ENCODE measurements at places on chromosomes 1 and 21. TPM values are rescaled to one million over a fixed set of nuclear protein-coding genes. Genes with fewer than 3 reads are reported as not detected.
A peak's percentile ranks its signal among the peaks of the same experiment; 100 is the strongest.

CELA3B gene
- 1.0 TPM for total RNA-seq

DNA sequence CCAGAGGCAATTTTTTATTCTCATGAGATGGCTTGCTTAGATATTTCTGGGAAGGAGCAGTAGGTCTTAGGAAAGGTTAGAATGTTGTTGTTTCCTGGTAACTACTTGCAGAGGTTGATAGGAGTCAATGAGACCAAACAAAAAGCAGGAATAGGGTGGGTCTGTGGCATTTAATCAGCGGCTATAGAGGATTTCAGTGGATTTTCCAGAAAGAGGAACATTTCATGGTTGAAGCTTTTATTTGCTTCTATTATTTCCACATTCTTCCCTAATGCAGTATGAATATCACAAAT is 111.3 kb upstream of the PALMD start:
- no peaks in the 10 kb centered on the region for H3K4me1 ChIP-seq
- DNase-seq = no peak
- H3K27me3 ChIP-seq = no peaks in the 10 kb centered on the region
- no peak overlapping the region for H3K4me3 ChIP-seq
- H3K27ac ChIP-seq = no peak overlapping the region

DNA sequence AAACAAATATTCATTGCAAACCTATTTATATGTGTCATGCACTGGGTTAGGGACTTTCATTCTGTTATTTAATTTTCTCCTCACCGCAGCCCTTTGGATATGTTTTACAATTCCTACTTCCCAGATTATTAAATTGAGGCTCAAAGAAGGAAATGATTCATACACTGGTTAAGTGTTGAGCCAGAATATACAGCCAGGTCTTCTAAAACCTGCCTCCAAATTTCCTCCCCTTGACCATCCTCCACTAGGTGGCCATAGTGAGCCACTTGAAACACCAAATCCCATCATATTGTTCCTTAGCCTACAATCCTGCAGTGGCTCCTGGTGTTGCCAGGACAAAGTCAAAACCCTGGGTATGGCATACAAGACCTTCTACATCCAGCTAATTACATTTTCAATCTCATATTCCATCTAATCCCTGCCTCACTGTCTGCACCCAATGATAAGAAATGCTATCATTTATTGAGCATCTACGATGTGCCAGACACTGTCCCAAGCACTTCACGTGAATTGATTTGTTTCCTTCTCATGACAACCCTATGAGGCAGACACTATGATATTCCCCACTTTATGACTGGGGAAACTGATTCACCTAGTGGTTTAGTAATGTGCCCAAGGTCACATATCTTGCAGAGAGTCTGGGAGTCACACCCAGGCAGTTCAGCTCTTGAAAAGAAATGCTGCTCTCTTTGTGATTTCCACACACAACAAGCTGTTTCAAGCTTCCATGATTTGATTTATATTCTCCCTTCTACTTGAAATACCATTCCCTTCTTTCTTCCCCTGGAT is 23.6 kb upstream of the KIRREL1 start:
- no peak overlapping the region for H3K27ac ChIP-seq
- no peak overlapping the region for H3K4me3 ChIP-seq
- no peaks in the 10 kb centered on the region for H3K36me3 ChIP-seq
- H3K27me3 ChIP-seq = no peaks in the 10 kb centered on the region

GRCh38 chr1:96425382-96426129 is 296.0 kb upstream of the PTBP2 start:
- H3K27ac ChIP-seq = no peak overlapping the region
- DNase-seq = no peak
- H3K4me1 ChIP-seq = no peaks in the 10 kb centered on the region
- H3K4me3 ChIP-seq = no peak overlapping the region
- H3K36me3 ChIP-seq = no peaks in the 10 kb centered on the region
- H3K27me3 ChIP-seq = no peaks in the 10 kb centered on the region

GCSAML gene
- 0.06 TPM for total RNA-seq

- H3K27ac ChIP-seq = no peak overlapping the region
- no peak overlapping the region for H3K4me3 ChIP-seq
- no peaks in the 10 kb centered on the region for H3K36me3 ChIP-seq
- H3K4me1 ChIP-seq = no peaks in the 10 kb centered on the region
- no peak for DNase-seq
These were observed 45.7 kb upstream of the PROX1 start for GRCh38 chr1:213942061-213942460.

GRCh38 chr1:184507604-184508280 is 120.9 kb downstream of the C1orf21 start:
- no peak for DNase-seq
- H3K27ac ChIP-seq = no peak overlapping the region
- H3K36me3 ChIP-seq = no peaks in the 10 kb centered on the region
- H3K4me1 ChIP-seq = peaks cover 3% of the 10 kb centered on the region

DNA sequence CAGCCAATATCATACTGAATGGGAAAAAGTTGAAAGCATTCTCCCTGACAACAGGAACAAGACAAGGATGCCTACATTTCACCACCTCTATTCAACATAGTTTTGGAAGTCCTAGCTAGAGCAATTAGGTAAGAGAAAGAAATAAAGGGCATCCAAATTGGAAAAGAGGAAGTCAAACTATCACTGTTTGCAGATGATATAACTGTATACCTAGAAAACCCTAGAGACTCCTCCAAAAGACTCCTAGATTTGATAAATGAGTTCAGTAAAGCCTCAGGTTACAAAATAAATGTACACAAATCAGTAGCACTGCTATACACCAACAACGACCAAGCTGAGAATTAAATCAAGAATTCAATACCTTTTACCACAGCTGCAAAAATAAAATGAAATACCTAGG is 171.3 kb upstream of the HP1BP3 start:
- no peak overlapping the region for H3K27ac ChIP-seq
- H3K4me1 ChIP-seq = no peaks in the 10 kb centered on the region
- no peak overlapping the region for H3K4me3 ChIP-seq

DNA sequence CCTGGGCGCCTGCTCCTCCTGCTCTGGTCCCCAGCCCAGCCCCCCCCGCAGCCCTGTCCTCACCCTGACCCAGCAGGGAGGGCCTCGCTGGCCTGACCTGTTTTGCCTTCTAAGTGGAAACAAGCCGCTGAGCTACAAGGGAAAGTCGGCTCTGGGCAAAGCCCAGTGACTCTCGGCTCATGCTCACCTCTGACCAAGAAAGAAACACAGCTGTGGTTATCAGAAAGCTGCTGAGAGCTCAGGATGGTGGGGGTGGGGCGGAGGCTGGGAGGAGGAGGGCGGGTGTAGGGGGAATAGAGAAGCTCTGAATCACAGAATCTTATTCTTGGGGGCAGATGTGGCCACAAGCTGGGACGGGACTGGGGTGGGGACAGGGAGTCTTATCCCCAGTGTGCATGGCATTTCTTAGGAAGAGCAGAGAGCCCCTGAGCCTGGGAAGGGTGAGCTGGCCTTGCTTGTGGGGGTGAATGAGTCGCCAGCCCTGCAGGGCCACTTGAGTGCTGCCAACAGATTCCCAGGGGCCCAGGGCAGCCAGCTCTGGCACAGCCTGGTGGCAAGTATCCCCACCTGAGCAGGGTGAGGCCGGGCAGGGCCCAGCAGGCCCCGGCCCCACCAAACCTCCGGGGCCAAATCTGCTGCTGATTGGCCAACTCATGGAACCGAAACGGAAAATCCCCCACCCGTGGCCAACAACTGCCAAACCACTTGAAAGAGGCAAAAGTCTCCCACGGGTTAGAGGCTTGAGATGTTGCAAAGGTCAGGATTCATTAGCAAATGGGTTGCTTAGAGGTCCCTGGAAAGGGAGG is 120.6 kb downstream of the SPSB1 start:
- no peak overlapping the region for H3K4me3 ChIP-seq
- peaks cover 5% of the 10 kb centered on the region for H3K4me1 ChIP-seq
- peak; percentile 87 for DNase-seq
- no peaks in the 10 kb centered on the region for H3K36me3 ChIP-seq
- no peaks in the 10 kb centered on the region for H3K27me3 ChIP-seq

GRCh38 chr1:1021010-1021919 is 1.3 kb downstream of the AGRN start:
- no peaks in the 10 kb centered on the region for H3K27me3 ChIP-seq
- H3K27ac ChIP-seq = no peak overlapping the region
- no peak overlapping the region for H3K4me3 ChIP-seq
- no peak for DNase-seq

DNA sequence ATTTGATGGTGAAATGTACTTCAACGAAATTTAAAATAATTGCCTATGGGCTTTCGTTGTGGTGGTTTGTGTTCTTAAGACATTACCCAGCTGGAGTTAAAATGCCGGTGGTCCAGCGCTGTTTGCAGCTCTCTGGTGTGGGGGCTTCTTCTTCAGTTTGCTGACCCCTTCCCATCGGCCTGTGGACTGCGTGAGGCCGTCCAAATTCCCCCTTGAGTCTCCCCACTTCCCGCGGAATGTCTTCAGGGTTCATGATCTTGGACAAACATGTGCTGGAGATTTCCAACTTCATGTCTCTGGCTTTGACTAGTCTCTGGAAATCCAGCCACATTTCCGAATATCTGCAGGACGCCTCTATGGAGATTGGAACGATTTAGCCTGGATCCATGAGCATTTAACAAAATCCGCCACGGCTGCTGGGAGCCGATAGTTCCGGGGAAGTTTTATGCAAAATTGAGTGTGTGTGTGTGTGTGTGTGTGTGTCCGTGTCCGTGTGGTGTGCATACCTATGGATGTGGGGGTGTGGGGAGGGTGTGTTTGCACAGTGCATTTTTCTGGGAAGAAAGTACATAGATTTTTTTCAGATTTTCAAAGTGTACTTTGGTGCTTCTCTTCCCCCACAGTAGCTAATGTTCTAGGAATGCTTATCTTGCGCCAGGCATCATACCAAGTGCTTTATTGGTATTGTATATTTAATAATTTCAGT is 117.2 kb downstream of the PCP4 start:
- DNase-seq = no peak
- H3K4me3 ChIP-seq = no peak overlapping the region
- H3K36me3 ChIP-seq = no peaks in the 10 kb centered on the region
- no peaks in the 10 kb centered on the region for H3K27me3 ChIP-seq
- no peak overlapping the region for H3K27ac ChIP-seq

- no peak within 1 kb of the TSS for H3K4me3 ChIP-seq
- H3K36me3 ChIP-seq = no peaks in the 10 kb centered on the region
- H3K27ac ChIP-seq = no peak within 1 kb of the TSS
- no peak for DNase-seq
These were observed at the start of gene NFASC for GRCh38 chr1:204870160-204870912. NFASC (plus strand) TSS chr1:204870862; CDS start chr1:204944316, 73,454 bp downstream.

DNA sequence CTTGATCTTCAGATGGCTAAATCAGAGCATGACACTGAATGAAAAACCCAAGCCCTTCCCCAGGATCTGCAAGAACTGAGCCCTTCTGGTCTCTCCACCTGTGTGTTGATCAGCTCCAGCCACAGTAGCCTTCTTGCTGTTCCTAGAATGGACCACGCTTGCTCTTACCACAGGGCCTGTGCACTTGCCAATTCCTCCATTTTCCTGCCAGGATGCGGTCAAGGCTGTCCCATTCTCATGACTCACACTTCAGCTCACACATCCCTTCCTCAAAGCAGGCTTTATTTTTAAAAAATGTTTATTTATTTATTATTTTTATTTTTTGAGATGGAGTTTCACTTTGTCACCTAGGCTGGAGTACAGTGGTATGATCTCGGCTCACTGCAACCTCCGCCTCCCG is 43.6 kb upstream of the GRHL3 start:
- H3K4me3 ChIP-seq = no peak overlapping the region
- H3K36me3 ChIP-seq = no peaks in the 10 kb centered on the region
- H3K27me3 ChIP-seq = no peaks in the 10 kb centered on the region

SLC37A1 gene
- total RNA-seq = 11.7 TPM

NR5A2 gene
- 10.3 TPM for total RNA-seq

GJA5 gene
- total RNA-seq = 59.1 TPM

GRCh38 chr1:24481101-24481500 is 21.5 kb upstream of the RCAN3 start:
- no peaks in the 10 kb centered on the region for H3K36me3 ChIP-seq
- peak; percentile 59 for DNase-seq
- H3K27ac ChIP-seq = no peak overlapping the region

PODN gene
- 54.8 TPM for total RNA-seq

DNA sequence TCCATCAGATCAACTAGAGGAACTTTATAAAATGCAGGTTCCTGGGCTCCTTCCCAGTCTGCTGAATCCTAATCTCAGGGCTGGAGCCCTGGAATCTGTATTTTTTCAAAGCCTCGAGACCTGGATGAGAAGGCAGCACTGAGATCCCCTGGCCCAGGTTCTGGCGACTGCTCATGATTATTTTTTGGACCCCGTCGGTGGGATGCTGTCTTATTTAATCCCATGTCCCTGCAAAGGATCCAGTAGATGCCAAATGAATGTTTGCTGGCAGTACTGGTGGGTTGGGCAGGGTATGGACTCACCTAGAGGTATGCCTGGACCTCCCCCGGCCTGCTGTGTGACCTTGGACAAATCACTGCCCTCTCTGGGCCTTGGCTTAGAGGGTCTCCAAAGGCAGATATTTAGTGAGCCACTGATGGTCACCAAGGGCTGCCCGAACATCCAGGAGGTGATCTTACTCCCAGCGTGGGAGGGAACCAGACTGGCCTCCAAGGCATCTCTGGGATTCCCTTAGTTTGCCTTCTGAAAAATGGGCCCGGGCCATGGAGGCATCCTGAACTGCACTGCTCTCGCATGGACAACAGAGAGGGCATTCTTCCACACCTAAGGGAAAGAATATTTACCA is 91.6 kb upstream of the RUNX3 start:
- no peak for DNase-seq
- no peak overlapping the region for H3K27ac ChIP-seq
- H3K36me3 ChIP-seq = no peaks in the 10 kb centered on the region

- no peak for DNase-seq
- H3K27me3 ChIP-seq = no peaks in the 10 kb centered on the region
- no peaks in the 10 kb centered on the region for H3K36me3 ChIP-seq
These were observed 12.2 kb upstream of the PPIH start for GRCh38 chr1:42646056-42646455.

CFAP141 gene
- not detected for total RNA-seq

DNA sequence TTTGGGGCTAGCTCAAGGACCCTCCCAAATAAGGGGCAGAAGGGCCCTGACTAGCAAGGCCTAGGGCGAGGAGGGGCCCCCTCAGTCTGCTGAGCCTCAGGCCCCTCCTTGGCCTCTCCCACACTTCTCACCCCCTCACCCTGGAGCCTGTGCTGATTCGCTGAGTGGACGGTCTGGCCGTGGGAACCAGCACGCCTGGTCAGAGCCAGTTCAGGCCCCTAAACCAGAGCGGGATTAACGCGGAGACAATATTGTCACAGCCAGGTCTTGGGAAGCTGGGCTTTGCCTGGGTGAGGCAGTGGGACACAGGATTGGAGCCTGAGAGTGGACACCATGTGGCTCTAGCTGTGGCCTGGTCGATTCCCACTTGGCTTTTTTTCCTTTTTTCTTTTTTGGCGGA is 4.8 kb upstream of the FBLIM1 start:
- no peaks in the 10 kb centered on the region for H3K4me1 ChIP-seq
- no peaks in the 10 kb centered on the region for H3K36me3 ChIP-seq
- peak; percentile 40 for DNase-seq
- no peaks in the 10 kb centered on the region for H3K27me3 ChIP-seq
- H3K27ac ChIP-seq = peak overlapping the region; percentile 67
- H3K4me3 ChIP-seq = no peak overlapping the region

KRTAP19-3 gene
- total RNA-seq = not detected

All from aorta (tissue), 5 donors.